GM13977 (cell line): ENCODE measurements at places on chromosomes 12 and 14.
A peak's percentile ranks its signal among the peaks of the same experiment; 100 is the strongest.

GRCh38 chr12:2752676-2753371 is 41.9 kb upstream of the FKBP4 start:
- peak; percentile 89 for DNase-seq

GRCh38 chr12:46832130-46832704 is 6.4 kb upstream of the SLC38A4 start:
- DNase-seq = no peak

- DNase-seq = no peak
These were observed 23.3 kb downstream of the NINJ2 start for GRCh38 chr12:639988-640387.

GRCh38 chr12:124917841-124918621 is 3.6 kb upstream of the UBC start:
- DNase-seq = no peak

DNA sequence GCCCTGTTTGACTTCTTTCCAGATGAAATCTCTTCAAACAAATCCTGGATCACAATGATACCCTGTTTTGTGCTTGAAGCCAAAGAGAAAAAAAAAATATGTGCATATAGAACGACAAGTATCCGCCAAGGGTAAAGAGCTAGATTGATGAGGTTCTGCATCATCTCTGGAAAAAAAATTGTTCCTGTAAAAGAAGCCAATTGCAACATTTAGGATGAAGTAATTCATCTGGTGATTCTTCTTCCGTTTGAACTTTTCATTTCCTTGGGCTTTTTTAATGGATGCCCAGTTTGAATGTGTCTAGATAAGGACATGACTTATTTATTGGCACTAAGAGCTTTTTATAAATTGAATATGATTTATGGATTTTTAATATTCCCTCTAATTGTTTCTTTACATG is 38.1 kb upstream of the NPAS3 start:
- DNase-seq = no peak

GRCh38 chr14:70317969-70318634 is 41.4 kb downstream of the COX16 start:
- DNase-seq = peak; percentile 22

DNA sequence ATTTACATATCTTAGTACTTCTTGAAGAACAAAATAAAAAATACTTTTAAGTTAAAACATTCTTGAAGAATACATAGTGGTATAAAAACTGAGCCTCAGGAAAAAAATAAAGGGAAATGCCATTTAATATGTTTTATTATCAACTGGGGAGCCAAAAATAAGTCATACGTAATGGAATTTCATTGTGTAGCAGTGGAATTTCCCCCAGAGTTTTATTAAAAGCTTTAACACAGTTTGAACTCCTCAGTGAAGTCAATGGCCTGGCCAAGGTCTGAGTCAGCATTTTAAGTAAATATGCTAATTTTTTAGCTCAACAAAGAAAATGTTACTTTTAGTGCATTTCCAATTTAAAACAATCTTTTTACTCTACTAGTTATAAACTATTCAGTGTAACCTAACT is 350.1 kb upstream of the ATP2B1 start:
- DNase-seq = no peak

- peak; percentile 57 for DNase-seq
These were observed 51.8 kb downstream of the PRIMA1 start for GRCh38 chr14:93736378-93737014.

- no peak for DNase-seq
These were observed 70.7 kb downstream of the NOVA1 start for GRCh38 chr14:26527095-26527494.

GRCh38 chr12:122740351-122740750 is 9.7 kb upstream of the HCAR1 start:
- DNase-seq = no peak

DNA sequence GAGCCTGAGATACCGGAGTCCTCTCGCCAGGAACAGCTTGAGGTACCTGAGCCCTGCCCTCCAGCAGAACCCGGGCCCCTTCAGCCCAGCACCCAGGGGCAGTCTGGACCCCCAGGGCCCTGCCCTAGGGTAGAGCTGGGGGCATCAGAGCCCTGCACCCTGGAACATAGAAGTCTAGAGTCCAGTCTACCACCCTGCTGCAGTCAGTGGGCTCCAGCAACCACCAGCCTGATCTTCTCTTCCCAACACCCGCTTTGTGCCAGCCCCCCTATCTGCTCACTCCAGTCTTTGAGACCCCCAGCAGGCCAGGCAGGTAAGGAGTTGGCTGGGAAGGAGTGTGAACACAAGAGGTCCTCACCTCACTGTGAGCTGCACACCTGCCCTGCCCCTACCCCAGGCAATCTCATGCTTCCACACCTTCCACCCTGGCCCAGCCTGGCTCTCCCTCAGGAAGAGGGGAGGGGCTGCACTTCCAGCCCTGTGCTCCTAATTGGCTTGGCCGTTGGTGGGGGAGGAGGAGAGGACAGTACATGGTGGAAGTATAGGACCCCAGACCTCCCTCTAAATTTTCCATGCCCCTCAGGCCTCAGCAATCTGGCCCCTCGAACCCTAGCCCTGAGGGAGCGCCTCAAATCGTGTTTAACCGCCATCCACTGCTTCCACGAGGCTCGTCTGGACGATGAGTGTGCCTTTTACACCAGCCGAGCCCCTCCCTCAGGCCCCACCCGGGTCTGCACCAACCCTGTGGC is 6.2 kb downstream of the C1QL4 start:
- no peak for DNase-seq

DNA sequence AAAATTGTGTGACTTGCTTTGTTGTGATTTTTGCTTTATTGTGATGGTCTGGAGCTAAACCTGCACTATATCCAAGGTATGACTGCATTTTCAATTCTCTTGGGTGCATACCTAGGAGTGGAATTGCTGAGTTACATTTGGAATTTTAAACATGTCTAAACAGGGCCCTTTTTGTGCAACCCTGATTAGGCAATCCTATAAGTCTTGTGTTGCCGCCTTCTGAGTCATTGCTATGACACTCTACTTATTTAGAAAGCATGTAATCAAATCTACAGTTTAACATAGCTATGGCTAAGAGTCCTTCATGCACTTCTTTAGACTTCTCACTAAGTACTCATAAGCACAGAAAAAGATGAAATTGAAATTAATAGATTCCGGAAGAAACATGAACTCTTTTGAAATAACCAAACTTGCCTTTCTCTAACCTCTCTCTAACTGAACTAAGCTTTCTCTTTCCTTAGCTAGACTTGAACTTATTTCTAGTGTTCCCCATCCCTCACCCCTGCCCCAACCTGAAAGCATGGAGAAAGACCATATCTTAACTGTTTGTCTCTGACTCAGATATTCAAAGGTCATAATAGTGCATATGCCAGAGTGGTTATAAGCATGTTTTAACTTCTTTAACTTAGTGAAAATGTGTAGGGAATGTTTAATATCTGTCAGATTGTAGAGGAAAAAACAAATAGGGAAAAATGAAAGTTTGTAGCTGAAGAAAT is 203.0 kb downstream of the SNAPC1 start:
- no peak for DNase-seq

DNA sequence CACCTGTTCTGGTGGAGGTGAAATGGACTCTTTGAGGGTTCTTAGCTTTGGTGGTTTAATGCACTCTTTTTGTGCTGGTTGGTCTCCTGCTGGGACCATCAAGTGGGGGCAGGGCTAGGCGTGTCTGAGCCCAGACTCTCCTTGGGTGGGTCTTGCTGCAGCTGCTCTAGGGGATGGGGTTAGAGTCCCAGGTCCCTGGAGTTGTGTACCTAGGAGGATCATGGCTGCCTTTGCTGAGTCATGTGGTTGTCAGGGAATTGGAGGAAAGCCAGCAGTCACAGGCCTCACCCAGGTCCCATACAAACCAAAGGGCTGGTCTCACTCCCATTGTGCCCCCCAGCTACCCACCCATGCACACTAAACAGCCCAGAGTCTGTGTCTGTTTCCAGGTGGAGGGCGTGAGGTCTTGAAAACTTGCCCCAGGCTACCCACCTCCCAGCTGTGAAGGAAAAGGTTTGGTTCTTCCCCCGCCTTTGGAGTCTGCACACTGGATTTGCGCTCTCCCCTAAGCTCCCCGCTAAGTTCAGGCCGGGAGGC is 387.7 kb downstream of the TMTC2 start:
- DNase-seq = no peak

DNA sequence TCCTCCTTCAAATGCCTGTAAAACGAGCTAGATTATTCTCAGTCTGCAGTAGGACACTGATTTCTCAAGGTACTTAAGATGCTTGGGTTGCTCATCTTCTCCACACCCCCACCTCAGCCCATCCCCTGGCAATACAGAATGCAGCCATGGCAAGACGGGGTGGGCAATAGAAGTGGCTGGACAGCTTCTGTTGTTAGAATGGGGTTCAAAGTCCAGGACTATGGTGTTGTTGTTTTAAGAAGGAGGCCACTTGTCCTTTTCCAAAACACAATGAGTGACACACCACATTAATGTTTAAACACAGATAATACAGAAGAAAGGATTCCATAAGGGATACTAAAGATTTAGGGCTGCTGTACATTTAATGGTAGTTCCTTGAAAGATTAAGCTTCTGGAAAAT is 188.9 kb upstream of the BCL2L14 start:
- no peak for DNase-seq

DNA sequence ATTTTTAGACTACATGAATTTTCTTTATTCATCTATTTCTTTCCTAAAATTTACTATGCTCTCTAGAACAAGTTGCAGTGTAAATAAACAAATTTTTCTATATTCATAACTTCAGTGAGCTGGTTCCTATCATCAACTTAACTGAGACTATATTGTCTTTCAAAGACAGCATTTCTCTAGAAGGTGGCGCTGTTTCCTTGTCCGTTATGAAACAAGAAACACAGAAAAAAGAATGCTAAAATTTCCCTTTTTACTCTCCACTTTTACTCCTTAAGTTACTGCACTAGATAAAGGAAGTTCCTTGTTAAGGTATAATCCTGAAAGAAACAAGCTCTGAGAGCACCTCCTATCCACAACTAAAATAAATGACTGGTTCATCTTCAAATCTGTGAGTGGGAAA is 8.2 kb upstream of the CLEC2A start:
- peak; percentile 35 for DNase-seq

- DNase-seq = no peak
These were observed 13.6 kb downstream of the PAPLN start for GRCh38 chr14:73250781-73251500.

GRCh38 chr14:93171376-93171775 is 13.3 kb downstream of the MOAP1 start:
- DNase-seq = no peak

- DNase-seq = no peak
These were observed 65.8 kb downstream of the GALNT16 start for GRCh38 chr14:69325646-69326265.

GRCh38 chr12:67472539-67472938 is 176.0 kb upstream of the DYRK2 start:
- no peak for DNase-seq

- peak; percentile 16 for DNase-seq
These were observed 1.5 kb upstream of the KRT7 start for GRCh38 chr12:52231305-52232202.

- no peak for DNase-seq
These were observed 95.0 kb downstream of the FBXL14 start for GRCh38 chr12:1499351-1499750.

- no peak for DNase-seq
These were observed 56.2 kb upstream of the NID2 start for GRCh38 chr14:52124791-52125684.

DNA sequence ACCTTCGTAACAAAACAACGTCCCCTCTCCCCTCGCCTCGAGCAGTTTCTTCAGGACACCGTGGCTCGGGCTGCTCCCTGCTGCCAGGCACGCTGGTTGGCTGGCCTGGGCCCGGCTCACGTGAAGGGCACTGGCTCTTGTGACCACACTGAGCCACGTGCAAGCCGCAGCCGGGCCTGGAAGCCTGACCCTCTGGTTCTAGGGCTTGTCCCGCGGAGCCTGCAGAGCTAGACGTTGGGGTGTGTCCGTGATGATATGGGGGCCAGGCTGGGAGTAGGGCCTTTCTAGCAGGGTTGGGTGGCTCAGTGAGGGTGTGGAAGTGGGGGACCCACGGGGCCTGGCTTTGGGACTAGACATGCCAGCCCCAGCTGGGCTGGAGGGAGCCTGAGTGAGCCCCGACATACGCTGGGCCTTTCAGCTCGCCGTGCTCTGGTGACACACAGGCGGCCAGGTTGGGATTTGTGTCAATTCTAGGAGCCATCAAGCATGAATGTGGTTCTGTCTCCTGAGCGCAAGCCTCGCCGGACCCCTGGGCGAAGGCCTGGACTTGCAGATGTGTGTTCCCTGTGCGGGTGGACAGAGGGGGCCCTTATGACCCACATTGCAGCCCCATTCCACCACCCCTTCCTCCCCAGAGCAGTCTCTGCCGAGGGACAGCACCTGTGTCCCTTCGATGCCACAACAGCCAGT is 13.6 kb upstream of the AMN start:
- no peak for DNase-seq

DNA sequence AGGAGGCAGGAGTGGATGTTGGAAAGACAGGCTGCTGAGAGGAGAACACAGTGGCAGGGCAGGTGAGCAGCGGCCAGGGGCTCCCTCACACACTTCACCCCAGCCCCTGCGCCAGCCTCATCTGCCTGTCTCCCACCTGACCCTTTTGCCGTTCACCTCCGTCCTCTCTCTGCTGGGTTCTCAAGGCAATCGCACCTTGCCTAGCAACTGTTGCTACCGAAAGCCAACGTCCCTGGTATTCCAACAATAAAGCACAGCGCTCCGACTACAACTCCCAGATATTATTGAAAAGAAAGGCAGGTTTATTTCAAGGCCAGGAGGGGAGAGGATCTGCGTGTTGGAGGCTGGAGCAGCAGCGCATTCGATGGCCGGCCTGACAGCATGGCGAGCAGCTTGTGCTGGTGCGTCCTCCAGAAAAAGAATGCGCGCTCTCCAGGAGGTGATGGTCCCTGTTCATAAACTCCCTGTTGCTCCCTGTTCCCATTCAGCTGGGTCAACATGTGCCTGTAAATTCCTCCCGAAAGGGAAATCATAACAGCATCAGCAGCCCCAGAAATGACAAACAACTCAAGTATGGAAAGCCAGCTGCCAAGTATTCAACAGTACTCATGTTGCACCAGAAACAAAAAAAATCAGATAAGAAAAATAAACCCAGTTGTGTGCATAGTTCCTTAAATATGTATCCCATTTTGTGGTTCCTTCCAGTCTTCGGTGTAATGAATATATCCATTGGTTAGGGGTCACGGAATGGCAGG is 153.0 kb upstream of the DIO3 start:
- no peak for DNase-seq

DNA sequence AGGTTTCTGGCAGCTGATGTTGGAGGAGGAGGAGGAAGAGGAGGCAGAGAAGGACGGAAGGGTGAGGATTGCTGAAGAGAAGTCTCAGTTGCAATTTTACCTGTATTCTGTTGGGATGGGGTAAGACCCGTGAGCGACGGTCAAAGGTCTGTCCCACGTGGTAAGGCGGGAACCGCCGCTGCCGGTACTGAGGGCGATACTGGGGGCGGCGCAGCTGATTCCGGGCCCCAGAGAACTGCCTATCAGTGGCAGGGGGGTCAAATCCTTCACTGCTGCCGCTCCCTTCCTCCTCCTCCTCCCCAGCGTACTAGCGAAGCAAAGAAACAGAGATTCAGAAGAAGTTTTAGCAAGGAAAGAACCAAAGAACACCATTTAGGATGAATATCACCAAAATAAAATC is 13.3 kb downstream of the YBX3 start:
- no peak for DNase-seq

GRCh38 chr12:105476616-105477015 is 146.1 kb downstream of the C12orf75 start:
- no peak for DNase-seq

- no peak for DNase-seq
These were observed 34.0 kb downstream of the SH2B3 start for GRCh38 chr12:111439657-111440151.

- no peak for DNase-seq
These were observed 233.5 kb downstream of the SLC2A13 start for GRCh38 chr12:39872425-39872824.

GRCh38 chr14:50826681-50827080 is 4.3 kb downstream of the NIN start:
- no peak for DNase-seq

- DNase-seq = no peak
These were observed 339.9 kb upstream of the RGS6 start for GRCh38 chr14:71592361-71592760.
